Right ventricle myocardium inferior (tissue), 1 donor: ENCODE measurements at places on chromosomes 3 and 15. TPM values are rescaled to one million over a fixed set of nuclear protein-coding genes. Genes with fewer than 3 reads are reported as not detected.

MINAR1 gene
- total RNA-seq, result 0.05 TPM

TF gene
- 15.7 TPM for total RNA-seq

GOLGA6B gene
- not detected for total RNA-seq

RETNLB gene
- not detected for total RNA-seq

CLCN2 gene
- 2.9 TPM for total RNA-seq

KNL1 gene
- 0.54 TPM for total RNA-seq

ANKRD34C gene
- total RNA-seq, result 0.11 TPM

CRABP1 gene
- total RNA-seq, result not detected

CEP97 gene
- total RNA-seq, result 7.3 TPM

DET1 gene
- total RNA-seq, result 6.5 TPM

SLC6A1 gene
- total RNA-seq, result 0.57 TPM

GCHFR gene
- total RNA-seq, result 8.1 TPM

BBX gene
- 37.7 TPM for total RNA-seq

ANKRD63 gene
- total RNA-seq, result 0.92 TPM

SLC22A14 gene
- not detected for total RNA-seq

MORC1 gene
- not detected for total RNA-seq

RHOV gene
- not detected for total RNA-seq
